ENCODE measurements at places on chromosomes 16 and 17.

DNA sequence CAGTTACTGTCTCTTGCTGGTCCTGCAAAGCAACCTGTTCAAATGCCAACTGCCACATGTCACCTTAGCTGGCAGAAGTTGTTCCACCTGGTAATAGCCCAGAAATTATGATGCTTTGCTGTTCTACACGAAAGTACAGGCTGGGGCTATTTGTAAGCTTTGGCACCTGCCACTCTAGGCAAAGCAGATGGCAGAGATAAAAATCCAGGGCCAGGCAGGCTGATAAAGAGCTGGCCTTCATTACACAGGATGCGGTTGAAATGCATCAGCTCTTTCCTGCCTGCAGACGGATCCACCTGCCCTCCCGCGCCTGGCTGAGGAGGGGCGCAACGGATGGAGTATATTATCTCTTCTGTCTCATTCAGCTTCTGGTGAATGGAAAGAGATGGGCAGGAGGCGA is 29.3 kb upstream of the KDM8 start:
- DNase-seq = no peak

DNA sequence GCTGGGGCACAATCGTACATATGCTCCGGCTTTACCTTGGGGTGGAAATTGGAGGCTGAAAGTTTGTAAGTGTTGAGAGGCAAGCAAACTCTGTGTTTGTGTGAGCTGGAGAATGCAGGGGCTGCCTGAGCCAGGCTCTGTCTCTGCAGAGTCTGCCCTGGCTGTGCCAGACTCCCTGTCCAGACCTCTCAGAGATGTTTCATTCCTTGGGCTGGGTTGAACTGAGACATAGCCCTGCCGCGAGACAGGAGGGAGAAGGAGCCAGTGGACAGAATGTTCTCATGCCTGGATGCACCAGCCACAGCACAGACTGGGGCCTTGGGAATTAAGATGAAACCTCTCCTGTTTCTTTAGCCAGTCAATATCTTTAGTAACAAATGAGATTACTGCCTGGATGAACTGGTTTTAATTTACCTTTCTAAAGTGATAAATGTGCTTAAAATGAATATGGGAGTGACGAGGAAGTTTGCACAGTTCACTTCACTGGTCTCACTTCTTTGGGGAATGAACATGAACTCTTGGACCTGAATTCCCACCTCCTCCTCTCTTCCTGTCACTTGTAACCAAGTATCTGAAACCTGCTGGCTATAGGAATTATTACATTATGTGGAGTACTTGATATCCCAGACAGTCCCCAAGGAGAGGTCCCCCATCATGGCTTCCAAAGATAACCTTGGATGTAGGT is 40.1 kb downstream of the YPEL2 start:
- no peak for DNase-seq

DNA sequence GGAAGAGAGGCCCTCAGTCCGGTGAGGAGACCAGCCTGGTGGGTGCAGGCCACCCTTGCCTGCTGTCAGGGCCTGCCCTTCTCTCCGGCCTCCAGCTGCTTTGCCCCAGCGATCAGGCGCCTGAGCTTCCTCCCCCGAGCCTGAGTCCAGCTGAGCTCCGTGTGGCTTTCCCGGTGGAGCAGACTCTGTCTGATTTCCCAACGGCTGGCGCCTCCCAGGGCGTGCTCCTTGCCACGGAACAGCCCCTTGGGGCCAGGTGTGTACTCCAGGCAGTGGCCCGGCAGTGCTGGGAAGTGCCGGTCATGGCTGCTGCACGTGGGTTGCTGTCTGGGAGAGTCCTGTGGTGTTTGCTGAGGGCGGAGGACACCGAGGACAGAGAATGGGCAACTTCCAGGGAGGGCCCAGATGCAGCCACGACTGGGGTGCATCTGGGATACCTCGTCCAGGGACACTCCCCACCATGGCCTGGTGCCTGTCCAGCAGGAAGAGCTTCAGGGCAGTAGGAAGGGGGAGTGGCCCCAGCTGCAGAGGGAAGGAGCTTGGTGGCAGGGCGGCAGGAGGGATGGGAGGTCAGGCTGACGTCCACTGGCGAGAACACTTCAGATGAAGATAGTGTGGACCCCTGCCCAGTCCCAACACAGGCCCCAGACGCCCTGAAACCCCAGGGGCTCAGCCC is 22.5 kb downstream of the METRNL start:
- no peak for DNase-seq

GRCh38 chr16:3170440-3171180 is 17.4 kb upstream of the OR1F1 start:
- no peak for DNase-seq

- DNase-seq = no peak
Measured at GRCh38 chr16:2482249-2482648, 7.3 kb downstream of the TBC1D24 start.

- DNase-seq = no peak
Measured at GRCh38 chr16:2598133-2598641, 60.4 kb downstream of the PDPK1 start.

DNA sequence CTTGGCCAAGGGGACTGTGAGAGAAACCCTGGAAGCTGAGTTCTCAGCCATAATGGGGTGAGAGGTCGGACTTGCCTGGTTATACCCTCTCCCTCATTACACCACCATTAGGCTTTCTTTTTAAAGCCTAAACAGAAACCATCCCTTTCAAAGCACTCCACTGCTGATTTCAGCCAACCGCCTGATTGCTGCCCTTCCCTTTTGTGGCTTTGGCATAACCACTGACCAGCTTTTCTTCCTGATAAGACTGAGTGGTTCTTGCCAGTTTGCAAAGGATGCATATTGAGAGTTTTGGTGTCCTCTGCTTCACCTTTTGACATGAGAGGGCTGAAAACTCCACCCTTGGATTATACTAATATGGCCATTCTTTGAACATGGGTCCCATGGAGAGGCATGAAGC is 308.2 kb upstream of the GOT2 start:
- DNase-seq = no peak

DNA sequence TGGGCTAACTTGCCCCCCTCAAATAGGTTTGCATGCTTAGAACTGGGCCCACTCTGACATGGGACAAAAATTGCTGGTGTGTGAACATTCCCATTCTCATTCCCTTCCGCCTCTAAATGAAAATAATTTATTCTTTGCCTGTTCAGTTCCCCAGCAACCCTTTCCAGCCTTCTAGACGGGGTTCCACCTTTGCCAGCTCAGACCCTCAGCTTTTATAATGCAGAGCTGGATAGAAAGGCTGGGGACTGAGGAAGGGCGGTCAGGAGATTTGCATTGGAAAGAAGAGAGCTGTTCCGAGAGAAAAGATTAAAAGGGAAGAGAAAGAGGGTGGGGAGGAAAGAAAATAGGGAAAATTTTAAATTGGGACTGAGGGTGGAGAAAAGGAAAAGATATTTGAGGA is 151.1 kb upstream of the WSCD1 start:
- DNase-seq = no peak

DNA sequence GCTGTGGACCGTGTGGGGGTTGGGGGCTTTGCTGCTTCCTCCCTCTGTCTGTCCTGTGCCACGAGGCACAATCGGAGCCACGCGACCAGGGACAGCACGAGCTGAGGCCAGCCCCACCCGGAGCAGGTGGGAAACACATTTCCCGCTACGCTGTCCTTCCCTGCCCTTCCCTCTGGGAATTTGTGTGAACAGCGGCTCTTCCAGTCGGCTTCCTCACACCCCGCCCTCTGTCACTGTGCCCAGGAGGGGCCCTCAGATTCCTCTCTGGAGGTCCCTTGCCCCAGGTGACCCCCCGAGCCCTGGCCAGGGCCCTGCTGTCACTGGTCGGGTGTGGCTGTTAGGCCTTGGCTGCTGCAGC is 19.6 kb downstream of the SPIRE2 start:
- no peak for DNase-seq

DNA sequence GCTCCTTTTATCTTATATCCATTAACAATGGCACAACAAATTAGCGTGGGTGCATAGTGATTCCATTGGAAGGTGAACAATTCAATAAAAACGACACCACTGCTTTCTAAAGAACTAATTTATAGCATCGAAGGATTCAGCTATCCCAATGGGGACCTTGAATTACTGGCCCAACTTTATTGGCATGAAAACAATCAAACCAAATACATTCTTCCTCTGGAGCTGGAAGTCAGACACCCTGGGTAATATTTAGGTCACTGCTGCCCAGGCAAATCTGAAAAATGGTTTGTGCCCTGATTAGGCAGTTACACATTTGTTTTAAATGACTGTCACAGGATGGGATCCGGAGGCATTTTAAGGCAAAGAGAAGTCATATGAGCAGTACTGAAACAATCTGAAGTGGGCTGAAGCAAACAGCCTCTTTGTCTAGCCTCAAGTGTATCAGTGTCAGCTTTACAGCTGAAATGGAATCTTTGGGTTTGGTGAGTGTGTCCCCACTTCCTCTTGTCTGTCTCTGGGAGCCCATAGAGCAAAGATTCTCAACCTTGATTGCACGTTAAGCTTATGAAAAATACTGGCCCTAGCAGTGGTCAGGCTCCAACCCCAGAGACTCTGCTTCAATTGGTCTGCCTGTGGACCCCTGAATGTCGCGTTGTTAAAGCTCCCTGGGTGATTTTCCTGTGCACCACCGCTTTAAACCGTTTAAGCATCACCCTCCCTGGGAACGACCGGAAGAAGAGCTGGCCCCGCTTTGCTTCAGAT is 30.3 kb downstream of the CDK5R1 start:
- DNase-seq = no peak

DNA sequence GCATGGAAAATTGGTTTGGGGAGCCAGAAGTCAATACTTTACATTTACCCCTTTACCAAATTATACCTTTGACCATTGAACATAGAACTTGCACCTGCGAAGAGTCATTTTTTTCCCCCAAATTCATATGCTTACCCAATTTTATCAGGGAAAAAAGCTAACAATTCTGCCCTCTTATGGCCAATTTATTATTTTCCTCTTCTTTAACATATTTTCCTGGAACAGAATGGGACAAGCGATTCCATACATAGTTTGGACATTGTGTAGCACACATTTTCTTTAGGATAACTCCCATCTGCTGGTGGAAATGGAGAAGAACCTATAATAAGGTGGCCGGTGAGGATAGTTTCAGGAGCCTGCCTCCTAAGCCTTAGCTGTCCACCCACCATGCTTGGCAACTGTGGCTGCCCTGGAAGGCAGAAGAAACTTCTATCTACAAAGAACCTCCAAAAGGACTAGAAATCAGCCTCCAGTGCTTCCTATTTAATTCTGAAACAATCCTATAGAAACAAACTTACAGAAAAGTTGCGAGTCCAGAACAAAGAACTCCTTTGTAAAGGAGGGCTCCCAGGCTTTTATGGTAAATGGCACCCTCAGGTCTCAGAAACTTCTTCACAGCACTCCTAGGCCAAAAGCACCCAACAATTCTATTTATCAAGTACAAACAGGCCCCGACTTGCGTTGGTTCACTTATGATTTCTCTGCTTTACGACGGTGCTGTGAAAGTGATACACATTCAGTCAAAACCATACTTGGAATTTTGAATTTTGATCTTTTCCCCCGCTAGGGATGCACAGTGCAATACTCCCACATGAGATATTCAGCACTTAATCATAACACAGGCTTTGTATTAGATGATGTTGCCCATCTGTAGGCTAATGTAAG is 64.1 kb upstream of the CACNG4 start:
- DNase-seq = no peak

- peak; percentile 80 for DNase-seq
Measured at GRCh38 chr16:11133344-11133943, 122.6 kb downstream of the SOCS1 start.

DNA sequence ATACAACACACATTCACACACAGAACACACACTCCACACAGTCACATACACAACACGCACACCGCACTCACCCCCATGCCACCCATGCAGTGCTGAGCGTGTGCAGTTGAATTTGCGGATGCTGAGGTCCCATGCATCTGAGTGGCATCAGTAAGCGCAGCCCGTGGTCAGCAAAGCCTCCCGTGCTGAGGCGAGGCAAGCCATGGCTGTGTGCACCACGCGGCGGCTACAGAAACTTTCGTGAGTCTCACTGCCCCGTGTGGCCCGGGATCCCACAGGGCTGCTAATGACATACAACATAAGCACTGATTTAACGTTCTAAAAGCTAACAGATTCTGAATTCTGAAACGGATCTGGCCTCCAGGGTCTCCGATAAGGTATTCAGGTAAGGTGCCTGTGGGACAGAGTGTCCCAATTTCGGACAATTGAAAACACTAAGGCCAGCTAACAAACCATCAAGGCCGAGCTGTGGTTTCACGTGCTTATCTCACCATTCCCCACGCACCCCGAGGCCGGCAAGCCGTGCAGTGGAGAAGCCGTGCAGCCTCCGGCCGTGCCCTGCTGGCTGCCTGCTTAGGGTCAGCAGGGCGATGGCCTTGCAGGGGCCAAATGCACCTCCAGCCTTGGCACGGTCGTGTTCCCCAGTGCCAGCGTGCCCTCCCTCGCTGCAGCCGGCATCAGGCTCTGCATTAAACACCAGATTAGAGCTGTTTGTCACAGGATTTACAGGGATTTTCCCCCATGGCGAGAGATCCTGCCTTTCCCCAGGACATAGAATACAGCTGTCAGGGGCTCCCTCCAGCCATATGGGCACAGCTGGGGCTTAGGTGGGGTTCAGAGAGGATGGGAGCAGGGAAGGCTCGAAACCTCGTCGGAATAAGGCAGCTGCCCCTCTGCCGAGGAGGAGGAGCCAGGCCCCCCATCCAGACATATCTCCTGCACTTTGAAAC is 191.7 kb downstream of the C16orf95 start:
- DNase-seq = no peak

DNA sequence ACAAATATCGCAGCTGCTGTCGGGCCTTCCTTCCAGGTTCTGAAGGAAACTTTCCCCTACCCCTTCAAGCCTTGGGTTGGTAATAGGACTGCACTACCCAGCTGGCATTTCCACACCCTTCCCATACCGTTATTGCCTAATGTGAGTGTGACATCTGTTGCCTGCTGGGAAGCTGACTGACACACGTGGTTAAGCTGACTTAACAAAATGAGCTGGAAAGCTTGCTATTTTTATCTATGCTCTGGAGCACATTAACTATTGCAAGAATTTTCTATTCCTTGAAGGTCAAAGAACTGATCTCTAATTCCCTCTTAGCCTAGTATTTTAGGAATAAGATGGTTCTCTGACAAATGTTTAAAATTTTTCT is 79.5 kb downstream of the PMP22 start:
- DNase-seq = no peak

GRCh38 chr16:48608871-48609651 is 919 bp downstream of the N4BP1 start:
- DNase-seq = no peak

GRCh38 chr17:6455321-6455705 is 11.1 kb downstream of the PIMREG start:
- no peak for DNase-seq

GRCh38 chr17:50556803-50557202 is 3.7 kb upstream of the CACNA1G start:
- no peak for DNase-seq

All from T1000 (cell line).